ENCODE measurements at places on chromosomes 16 and 17.
A peak's percentile ranks its signal among the peaks of the same experiment; 100 is the strongest.

DNA sequence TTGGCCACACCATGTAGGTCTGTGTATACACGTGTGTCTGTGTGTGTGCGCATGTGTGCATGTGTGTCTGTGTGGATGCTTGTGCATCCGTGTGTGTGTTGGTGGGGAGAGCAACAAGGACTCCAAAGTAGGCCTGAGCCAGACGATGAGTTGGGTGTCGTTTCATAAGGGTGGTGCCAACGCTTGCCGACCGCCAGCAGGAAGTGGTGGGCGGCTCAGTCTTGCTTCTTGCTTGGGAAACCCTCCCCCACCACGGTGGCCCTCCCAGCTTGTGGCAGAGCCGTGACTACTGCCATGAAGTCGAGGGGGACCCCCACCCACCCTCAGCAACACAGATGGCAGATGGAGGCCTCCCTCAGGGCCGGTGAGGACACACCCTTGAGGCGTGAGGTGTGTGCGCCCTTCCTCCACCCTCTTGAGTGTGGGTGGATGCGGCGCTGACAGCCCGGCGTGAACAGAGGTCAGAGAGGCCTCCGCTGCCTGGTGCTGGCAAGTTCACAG, 17.5 kb downstream of the SBK1 start:
- DNase-seq = peak; percentile 22

GRCh38 chr16:87564524-87564778, 37.9 kb upstream of the JPH3 start:
- no peak for DNase-seq

DNA sequence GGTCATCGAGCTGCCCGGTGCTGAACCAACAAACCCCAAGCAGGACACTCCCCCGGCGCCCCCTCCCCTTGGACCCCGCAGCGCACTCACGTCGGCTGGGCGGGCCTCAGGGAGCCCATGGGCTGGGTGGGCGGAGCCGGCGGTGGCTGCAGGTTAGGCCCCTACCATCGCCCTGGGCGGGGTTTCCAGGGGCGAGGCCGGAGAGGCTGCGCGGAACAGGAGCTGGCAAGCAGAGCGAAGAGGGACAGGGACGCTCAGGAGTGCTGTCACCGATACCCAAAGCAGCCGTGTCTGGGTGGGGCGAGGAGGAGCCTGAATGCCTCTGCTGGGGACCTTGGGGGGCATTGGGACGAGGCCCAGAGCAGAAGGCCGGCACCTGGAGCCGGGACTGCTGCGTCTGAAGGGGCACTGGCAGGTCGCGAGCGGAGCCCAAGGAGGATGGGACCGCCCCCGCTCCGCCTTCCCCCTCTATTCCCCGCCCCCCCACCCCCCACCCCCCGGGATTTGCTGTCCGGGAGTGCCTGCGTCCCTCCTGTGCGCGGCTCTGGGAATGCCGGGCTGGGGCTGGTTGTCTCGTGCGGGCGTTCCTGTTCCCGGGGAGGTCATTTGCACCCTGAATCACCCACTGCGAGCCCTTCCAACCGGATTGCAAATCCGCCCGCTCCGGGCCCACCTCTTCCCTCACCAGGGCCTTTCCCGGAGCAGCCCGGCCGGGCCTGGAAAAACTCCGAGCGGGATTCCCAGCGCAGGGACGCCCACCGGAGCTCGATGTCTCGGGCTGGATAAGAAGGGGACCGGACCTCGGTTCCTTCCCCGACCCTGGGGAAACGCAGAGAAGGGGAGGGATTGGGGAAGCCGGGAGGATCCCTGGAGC, 902 bp downstream of the ARHGAP27 start:
- peak; percentile 35 for DNase-seq

GRCh38 chr16:56927471-56927870, 4.5 kb upstream of the HERPUD1 start:
- no peak for DNase-seq

DNA sequence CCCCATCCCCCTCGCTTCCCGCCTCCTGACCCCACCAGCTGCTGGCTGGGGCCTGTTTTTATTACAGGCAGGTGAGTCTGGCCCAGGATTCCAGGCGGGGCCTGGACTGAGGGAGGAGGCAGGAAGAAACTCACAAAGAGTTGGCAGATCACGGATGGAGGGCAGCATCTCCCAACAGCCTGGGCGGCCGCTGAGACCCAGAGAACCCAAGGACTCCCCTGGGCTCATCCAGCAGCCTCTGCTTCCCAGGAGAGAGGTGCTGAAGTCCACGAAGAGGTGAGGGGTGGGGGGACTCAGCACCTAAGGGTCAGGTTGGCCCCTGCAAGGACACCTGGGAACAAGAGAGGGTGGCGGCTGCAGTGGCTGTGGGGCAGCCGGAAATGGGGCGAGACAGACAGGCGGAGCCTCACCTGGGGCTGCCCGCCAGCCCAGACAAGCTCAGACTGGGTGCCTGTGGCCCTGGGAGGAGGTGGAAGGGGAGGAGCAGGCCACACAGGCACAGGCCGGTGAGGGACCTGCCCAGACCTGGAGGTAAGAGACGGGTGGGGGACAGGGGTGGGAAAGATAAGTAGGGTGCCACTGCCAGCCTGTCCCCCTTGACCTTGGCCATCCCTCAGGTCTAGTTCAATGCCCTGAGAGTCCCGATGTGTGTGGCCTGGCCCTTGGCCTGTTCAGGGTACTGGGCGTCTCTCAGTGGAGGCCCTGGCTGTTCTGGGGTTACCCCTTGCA, 8.7 kb upstream of the ADGRG1 start:
- no peak for DNase-seq

DNA sequence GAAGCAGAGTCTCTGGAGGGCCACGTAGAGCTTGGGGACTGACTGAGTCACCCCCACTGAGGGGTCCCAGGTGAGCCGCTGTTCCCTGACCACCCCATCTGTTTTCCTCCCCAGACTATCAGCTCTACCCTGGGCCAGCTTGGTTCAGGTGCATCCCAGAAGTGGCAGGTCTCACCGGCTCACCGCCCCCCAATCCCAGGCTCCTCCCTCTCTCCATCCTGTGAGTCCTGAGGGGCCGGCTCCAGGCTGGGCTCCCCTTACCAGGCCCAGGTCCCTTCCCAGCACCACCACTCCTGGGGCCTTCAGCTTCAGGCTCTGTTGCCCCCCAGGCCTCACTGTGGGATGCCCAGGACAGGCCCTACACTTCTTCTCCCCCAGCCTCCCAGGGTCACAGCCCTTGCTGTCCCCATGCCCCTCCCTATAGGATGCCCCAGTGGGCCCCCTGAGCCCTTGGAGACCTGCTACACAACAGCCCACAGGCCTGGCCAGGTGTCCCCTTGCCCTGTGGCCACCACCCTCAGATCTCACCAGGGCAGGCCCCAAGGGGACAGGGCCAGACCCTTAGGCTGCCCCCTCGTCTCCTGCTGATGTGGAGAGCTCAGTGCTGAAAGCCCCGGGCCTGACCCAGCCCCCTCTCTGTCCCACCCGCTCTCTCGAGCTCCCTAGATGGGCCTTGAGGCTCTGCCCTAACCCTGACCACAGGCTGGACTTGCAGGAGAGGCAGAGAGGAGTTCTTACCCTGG, 40.4 kb downstream of the TNFRSF13B start:
- no peak for DNase-seq

GRCh38 chr16:31535737-31536136, 8.0 kb downstream of the AHSP start:
- no peak for DNase-seq

GRCh38 chr17:41907633-41908539, 10.9 kb downstream of the ACLY start:
- no peak for DNase-seq

DNA sequence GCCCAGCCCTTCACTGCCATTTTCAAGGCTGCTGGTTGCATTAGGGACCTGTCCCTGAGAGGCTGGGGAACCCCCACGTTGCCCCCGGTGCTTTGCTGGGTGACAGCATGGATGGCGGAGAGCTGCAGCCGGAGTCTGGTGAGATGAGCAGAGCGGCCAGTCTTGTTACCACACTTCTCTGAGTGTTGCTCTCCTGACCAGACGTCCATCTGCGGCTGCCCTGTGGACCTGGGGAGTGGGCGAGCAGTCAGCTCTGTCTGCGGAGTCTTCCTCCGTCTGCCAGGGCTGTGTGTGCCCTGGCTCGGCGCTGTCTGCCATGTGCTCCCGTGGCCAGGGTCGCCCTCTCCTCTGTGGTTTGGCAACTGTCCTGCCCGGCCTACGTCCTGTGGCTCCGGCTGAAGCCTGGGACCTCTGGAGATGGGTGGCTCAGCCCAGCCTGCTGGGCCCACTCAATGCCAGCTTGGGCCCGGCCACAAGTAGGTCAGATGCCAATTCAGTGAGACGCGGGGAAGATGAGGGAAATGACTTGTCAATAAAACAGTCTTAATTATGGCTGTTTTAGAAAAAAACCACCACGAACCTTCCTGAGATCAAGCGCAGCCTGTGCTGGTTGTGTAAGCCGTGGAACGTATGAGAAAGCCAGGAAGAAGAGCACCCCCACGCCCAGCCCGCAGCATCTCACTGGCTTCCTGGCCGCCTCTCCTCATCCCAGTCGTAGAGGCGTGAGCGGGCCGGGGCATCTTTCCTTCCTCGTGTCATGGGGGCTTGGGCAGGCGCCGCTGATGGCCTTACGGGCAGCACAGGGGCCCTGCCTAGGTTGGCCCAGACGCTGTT, 7.9 kb downstream of the KCTD5 start:
- DNase-seq = peak; percentile 31

DNA sequence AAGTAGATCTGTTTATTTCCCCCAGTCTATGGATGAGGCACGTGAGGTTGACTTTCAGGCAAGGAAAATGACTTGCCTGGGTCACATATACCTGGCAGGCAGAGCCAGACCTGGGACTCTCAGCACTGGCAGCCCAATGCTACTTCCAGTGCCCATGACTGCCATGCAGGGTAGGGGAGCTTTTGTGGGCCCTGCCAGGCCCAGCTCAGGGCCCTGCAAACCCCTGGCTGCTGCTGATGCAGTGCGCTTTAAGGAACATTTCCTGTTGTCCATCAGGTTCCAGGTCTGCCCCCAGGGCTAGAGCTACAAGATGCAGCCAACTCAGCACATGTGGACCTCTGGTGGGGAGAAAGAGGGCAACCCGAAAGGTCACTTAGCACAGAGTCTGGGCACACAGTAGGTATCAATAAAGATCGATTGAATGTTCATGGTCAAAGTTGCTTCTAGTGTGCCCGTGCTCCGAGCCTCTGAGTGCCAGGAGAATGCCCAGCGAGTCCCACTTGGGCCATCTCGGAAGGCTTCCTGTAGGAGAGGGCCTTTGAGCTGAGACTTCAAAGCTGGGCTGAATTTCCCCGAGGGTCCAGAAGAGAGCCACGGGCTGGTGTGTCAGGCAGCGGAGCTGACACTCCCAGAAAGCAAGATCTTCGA, 513 bp upstream of the TBX21 start:
- DNase-seq = no peak

- DNase-seq = no peak
These were observed 296.6 kb downstream of the MAF start for GRCh38 chr16:79303959-79304387.

DNA sequence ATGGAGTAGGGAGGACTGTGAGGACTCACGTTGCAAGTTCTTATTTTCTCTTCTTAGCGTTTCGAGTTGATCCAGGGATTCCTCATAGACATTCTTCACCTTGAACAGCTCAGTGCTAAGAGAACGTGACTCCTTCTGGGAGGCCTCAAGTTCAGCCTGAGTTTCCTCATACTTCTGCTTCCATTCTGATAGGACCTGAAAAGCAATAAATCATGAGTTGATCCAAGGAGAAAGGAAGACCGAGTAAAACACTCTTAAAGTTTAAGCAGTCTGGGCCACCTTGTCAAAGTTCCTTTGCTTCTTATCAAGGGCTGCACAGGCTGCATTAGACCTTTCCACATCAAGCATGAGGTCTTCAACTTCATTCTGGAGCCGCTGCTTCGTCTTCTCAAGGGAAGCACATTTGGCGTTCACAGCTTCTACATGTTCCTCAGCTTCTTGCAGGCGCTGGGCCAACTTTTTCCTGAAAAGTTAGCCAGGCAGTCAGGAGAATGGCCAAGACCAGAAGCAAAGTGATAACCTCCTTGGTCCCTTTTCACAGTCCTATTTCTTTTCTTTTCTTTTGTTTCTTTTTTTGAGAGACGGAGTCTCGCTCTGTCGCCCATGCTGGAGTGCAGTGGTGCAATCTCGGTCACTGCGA, 23.8 kb upstream of the MYH13 start:
- no peak for DNase-seq

- DNase-seq = no peak
These were observed 16.5 kb downstream of the SPPL2C start for GRCh38 chr17:45861165-45861564.

- no peak for DNase-seq
These were observed 20.8 kb downstream of the CACNA1G start for GRCh38 chr17:50581316-50581715.

- no peak for DNase-seq
These were observed 102.1 kb downstream of the ZNF778 start for GRCh38 chr16:89319631-89319885.

DNA sequence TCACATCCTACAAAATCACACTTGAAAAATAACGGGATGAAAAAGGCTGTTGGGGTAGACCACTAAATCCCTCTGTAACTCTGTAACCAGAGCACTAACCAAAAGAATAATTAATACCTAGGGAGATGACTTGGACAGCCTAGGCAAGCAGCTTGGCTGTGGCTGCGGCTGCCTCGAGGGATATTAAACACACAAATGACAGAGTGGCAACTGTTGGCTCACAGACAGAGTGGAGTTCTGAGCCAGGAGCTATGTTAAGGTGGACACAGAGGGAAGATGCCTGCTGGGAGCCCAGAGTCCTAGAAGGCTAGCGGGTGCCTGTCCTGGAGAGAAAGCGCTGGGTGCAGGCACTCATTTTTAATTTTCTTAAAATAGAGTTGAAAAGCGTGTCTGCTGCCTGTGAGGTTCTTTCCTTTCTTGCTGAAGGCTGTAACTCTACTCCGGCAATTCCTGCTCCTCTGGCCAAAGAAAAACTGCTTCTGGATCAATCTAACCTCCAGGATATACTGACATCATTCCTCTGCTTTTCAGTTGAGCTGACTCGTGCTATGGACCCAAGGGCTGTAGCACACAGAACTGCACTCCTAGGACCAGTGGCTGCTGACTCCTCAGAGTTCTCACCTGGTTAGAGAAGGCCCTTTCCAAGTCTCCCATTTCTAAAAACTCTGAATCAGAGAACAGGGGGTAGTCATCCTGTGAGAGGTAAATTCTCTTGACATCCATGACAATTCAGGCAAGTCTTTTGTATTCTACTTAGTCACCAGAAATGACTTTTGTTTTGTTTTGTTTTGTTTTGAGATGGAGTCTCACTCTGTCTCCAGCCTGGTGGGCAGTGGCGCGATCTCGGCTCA, 147.9 kb downstream of the STX8 start:
- no peak for DNase-seq

GRCh38 chr17:17725011-17725751, 43.9 kb downstream of the RAI1 start:
- DNase-seq = no peak

DNA sequence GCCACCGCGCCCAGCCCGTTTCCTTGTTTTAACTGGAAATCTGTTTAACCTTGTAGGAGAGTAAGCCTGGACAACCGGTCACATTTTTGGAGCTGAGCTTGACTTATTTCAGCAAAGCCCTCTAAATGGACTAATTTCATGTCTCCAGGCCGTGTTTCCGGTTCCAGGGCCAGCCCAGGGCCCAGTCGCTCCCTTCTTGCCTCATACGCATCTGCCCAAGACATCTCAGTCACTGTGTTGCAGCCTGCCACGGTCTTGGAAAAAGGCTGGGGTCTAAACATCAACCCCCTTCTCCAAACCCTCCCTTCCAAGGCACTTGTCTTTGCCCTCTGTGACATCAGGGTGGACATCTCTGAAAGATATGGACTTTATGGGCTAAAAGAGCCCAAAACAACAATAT, 18.9 kb downstream of the PLEKHG4 start:
- DNase-seq = no peak

- DNase-seq = no peak
These were observed 772 bp upstream of the NUP93 start for GRCh38 chr16:56728980-56729734.
